ENCODE measurements at places on chromosomes 16 and 17. TPM values are rescaled to one million over a fixed set of nuclear protein-coding genes. Genes with fewer than 3 reads are reported as not detected.

DNA sequence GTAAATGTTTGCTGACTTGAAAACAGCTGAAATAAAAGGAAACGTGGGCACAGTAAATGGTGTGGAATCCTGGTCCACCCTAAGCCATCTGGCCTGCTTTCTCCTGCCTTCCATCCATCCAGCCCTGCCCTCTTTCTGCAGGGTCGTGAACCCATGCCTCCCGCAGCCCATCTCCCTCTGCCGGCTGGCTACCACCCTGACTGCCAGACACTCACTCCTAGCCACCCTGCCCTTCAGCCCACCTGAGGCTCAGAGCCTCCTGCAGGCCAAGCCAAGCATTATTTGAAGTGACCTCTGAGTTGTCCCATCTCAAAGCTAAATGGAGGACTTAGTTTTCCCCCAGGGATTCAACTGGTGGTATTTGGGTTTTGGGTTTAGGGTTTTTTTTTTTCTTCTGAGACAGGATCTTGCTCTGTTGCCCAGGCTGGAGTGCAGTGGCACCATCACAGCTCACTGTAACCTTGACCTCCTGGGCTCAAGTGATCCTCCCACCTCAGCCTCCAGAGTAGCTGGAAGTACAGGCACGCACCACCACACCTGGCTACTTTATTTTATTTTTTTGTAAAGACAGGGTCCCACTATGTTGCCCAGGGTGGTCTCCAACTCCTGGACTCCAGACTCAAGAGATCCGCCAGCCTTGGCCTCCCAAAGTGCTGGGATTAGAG lies 8.4 kb downstream of the ZDHHC1 start:
- DNase-seq, result no peak

The PGAP6 gene
- total RNA-seq, result 14.3 TPM

The TMEM235 gene
- total RNA-seq, result not detected

DNA sequence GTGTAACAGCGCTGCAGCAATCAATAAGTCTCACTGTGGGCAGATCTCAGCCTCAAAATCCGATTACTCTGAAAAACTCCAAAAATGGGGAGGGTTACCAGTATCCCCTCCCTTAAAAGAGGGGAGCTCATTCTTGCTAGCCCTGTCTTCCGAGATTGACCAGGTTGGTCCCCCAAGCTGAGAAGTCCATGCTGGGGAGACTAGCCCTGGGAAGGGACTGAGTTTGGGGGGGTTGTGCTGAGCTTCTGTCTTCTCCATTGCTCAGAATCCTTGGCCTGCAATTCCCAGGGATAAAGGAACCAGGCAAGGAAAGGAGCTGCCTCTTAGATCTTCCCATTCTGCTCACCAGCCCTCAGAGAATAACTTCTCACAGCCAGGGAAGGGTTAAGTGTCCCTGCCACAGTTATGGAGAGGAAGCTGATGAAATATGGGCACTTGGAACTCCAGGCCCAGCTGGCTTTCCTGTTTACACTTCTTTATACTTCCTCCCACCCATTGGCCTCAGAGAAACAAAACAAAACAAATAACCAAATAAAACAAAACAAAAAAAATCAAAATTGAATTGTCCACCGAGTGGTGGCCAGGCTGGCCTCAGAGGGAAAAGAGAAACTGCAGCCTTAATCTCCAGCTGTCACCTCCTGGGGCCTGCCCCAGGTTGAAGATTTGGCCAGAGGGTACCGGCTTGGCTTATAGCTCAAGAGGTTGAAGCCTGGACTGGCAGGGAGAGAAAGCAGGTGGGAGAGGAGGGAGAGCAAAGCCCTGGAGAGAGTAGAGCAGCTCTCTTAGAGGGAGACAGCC lies 2.6 kb downstream of the HOXB3 start:
- DNase-seq, result no peak

DNA sequence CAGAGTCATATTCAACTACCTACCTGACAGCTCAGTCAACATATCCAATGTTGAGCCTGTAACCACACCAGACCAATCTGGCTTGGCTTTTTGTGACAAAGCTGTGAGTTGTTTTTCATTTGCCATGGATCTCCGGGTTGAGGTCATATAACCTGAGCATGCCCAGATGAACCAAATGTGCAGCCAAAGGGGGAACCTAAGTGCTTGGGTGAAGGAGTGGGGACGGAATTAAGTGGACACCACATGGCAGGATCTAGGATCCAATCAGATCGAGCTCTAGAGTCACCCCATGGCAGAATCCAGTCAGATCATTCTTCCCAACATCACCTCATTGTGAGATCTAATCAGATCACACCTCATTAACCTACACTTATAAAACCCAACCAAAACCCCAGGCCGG lies 258.6 kb downstream of the PHKB start:
- DNase-seq, result no peak

DNA sequence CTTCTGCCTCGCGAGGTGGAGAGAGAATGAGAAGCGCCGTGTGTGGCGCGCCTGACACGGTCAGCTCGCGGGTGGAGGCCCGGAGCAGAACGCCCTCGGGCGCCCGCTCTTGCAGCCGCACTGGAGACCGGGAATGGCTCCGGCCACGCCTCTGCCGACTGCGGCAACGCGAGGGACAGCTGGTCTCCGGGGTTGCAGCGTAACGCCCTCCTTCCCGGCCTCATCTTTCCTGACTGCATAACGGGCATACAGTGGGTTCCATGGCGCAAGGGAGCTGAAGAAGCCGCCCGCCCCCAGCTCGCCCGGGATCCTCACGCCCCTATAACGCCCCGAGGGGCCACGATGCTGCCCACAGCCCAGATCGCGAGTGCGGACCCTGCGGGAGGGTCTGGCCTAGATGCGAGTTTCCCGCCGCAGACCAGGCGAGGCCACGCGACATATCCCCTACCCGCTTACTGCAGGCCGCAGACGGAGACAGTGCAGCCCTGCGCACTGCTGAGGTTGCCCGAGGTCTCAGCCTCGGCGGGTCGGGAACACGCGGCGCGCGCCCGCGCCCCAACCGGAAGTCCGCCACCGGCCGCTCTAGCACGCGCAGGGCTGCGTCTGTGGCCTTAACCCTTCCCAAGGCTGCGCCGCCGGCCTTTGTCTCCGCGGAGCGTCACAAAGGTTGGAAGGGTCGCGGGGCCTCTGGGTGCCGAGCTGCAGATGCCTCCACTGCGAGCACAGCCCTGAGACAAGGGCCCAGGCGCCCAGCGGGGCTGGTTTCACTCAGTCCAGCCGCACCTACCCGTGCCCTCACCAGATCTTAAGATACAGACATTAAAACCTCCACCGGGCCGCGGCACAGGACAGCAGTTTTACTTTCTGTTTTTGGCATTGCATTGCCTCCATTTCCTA lies 18.8 kb downstream of the BCL7C start:
- peak; percentile 87 for DNase-seq

DNA sequence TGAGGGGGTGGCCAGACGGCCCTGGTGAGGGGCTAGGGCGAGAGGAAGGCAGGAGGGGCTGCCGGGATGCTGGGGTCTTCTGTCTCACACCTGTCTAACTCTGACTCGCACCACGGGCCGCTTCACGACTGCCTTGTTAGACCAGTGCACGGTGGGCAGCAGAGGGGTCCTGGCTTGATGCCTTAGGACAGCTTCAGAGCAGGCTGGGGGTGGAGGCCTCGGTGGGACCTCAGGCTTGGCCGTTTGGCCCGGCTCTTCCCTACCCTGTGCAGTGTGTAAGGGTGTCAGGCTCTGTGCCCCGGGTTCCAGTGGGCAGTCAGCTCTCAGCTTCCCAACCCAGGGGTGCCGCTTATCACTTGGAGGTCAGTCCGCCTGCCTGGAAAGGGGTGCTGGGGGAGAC lies 100.7 kb downstream of the OR1D5 start:
- no peak for DNase-seq

DNA sequence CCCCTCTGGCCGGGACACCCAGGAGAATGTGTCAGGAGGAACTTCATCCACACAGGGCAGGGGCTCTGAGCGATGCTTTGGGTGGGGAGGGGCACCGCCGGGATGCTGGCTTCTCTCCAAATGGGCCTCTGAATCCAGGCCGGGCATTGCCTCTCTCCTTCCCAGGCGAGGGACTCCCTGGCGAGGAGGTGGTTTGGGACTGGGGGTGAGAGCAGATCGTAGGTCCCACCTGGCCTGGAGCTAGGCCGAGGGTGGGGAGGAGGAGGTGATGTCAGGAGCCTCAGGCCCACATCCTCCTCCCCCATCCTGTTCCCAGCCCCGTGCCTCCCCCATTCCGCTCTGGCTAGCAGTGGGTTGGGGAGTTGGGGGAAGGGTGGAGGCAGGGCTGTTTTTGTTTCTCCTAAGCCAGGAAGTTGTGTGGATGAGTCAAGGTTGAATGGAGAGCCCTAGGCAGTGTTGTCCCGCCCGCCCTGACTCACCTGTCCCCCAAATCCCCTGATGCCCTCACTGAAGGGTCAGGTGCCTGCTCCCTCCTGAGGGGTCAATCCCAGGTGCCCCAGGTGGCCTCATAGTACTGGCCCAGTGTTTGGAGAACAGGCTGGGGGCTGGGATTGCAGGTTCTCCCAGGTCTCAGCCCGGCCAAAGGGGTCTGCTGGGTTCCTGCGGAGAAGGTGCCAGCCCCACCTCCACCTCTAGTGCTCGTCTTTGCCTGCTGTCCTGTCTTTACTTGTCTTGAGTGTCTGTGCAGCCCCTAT lies 2.8 kb downstream of the GRB7 start:
- DNase-seq, result no peak

The TBC1D3L gene
- 0.78 TPM for total RNA-seq

DNA sequence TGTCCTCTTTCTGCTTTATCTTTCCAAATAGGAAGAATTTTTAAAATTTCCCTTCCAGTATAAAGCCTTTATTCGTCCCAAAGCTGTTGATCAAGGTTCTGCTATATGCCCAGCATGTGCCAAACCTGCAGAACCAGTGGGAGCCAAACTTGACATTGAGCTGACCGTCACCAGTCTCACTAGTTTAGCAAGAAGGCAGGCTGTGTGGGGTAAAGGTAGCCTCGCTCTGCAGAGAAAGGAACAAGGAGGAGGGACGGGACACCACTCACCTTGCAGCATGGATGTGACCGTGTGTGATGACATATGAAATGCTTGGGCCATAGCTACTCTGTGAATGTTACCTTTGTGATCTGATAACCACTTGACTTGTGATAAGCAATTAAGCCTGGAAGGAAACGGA lies 392.2 kb downstream of the CPPED1 start:
- no peak for DNase-seq

DNA sequence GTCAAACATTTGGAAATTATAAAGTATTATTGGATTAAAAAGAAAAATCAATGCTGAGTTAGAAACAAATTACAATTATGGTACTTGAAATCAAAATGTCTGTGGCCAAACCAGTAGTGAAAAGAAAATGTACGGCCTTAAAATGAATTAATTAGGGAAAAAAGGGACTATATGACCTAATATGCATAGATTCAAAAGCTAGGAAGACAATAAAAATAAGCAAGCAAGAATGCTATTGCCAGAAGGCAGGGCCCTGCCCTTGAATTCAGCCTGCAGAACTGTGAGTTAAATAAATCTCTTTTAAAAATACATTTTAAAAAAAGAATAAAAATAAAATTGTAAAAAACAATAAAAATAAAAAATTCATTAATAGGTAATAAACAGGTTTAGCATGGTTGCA lies 88.7 kb downstream of the TRIM37 start:
- no peak for DNase-seq

The OR4D1 gene
- total RNA-seq, result under 0.01 TPM

DNA sequence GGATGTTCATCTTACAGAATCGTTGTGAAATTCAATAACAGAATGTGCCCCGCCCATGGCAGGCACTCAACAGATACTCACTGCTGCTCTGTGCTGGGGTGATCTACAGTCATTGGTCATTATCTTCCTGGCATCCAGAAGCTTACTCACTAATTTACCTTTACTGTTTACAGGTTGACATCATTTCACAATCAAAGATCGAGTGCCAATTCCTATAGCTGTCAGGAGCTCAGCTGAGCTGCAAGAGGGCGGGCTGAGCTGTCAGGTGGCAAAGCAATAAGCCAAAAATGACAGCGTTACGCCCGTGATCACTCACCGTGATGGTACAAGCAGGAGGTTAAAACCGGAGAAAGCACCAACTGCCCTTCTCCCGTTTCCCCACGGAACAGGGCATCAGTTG lies 51.2 kb downstream of the LITAF start:
- no peak for DNase-seq

DNA sequence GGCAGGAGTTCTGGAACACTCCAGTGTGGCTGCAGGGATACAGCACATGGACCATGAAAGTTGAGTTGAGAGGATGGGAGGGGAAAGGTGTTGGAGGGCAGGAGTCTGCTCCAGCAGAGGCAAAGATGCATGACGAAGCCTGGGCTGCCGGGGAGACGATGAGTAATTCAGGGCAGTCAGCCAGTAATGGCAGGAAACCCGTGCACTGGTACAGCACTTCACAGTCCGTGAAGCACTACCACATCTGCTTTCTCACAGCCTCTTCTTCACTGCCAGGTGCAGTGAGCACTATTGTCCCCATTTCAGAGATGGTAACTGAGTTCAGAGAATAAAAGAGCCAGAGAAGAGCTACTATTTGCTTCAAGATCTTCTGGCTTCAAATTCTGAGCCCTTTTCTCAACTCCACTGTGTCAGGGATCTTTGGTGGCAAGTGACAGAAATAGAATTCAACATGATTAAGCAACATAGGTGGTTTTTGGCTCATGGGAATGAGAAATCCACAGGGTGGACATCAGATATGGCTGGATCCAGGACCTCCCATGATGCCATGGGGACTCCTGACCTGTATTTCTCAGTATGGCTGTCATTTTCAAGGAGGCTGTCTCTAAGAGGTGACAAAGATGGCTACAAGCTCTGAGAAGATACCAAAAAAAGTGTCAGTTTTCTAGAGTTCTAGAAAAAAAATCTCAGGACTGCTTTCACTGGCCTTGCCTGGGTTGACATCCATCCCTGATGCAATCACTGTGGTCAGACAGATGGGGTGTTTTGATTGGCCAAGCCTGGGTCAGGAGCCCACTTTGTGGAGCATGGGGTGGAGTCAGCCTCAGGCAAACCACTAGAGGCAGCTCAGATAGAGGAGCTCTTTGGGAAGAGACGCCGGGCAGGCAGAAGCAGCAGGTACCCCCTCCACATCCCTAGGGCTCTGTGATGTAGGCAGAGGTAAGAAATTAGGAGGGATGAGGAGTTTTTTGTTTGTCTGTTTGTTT lies 24.7 kb downstream of the IL21R start:
- DNase-seq, result no peak

DNA sequence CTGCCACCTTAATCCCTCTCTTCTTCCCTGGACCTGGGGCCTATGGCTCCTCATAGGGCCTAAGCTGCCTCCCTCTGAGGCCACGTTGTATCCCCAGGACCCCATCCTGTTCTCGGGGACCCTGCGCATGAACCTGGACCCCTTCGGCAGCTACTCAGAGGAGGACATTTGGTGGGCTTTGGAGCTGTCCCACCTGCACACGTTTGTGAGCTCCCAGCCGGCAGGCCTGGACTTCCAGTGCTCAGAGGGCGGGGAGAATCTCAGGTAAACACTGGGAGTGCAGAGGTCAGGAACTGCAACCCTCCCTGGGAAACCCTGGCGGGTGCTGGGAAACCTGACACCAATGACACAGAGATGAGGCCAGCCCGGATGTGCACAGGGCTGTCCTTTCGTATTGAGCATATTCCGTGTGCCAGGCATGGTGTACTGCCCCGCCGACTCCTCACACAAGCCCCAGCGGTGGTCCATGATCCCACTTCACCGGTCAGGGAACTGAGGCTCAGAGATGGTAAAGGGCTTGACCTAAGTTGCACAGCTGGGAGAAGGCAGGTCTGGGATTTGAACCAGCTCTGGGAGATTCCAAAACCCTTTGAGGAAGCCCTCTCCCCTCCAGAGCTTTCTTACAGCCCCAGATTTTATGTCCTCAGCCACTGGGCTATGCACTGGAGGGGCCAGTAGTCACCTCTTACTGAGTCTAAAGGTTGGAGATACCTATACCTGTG lies 22.9 kb downstream of the ANKRD40 start:
- no peak for DNase-seq

The LDHD gene
- total RNA-seq, result 0.31 TPM

- DNase-seq, result no peak
Measured at GRCh38 chr17:78423961-78424675, 45.7 kb downstream of the PGS1 start.

GRCh38 chr16:68081861-68082628 lies 3.1 kb upstream of the NFATC3 start:
- DNase-seq, result no peak

Measured in occipital lobe (tissue), 3 donors.